Right cardiac atrium (tissue), 5 donors: ENCODE measurements at places on chromosomes 3 and 15. TPM values are rescaled to one million over a fixed set of nuclear protein-coding genes. Genes with fewer than 3 reads are reported as not detected.

The STXBP5L gene
- polyA plus RNA-seq: not detected

The UACA gene
- 28.9 TPM for polyA plus RNA-seq

The ETV5 gene
- 1.7 TPM for polyA plus RNA-seq

The CNBP gene
- 453 TPM for polyA plus RNA-seq

The PPP1R14D gene
- polyA plus RNA-seq: not detected

The CPNE9 gene
- 0.07 TPM for polyA plus RNA-seq

The EFHB gene
- 2.2 TPM for polyA plus RNA-seq

The AMT gene
- 20.0 TPM for polyA plus RNA-seq

The PPM1L gene
- 6.1 TPM for polyA plus RNA-seq

The SNX22 gene
- polyA plus RNA-seq: 74.0 TPM
